GM20000 (cell line): ENCODE measurements at places on chromosomes 4 and X.

GRCh38 chrX:28998609-28999135, 411.4 kb downstream of the IL1RAPL1 start:
- DNase-seq, result no peak

GRCh38 chrX:57445076-57445475, 146.7 kb upstream of the ZXDB start:
- no peak for DNase-seq

- DNase-seq, result no peak
These were observed 664.3 kb downstream of the RPA4 start for GRCh38 chrX:97547877-97548578.

- DNase-seq, result no peak
These were observed 14.1 kb downstream of the NSG1 start for GRCh38 chr4:4401036-4401435.

DNA sequence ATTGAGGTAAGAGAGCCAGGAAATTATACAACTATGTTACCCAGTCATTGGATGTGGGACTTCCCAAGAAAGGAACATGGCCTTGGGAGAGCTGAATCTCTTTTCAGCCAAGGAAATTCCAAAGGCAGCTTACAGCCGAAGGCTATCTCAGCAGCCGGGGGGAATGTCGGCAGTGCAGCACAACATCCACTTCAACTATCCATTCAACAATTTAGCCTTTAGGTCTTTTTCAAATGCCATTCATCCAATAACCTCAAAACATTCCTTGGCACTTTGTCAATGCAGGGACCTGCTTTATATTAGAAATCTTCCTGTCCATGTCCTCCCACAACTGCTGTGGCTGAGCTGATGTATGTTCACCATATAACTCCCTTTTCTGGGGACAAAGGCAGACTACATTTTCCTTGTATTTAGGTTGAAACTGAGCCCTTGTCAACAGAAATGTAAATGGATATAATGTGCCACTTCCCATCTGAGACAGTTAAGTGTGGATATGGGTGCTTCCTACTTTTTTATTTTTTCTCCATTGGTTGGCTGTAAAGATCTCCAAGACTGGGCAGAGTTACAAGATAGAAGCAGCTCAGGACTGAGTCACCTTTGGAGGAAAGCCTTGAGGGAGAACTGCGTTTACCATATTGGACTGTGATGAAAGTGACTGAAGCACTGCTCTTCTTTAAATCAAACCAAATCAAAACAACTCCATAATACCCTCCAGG, 94.8 kb downstream of the GPRIN3 start:
- no peak for DNase-seq

DNA sequence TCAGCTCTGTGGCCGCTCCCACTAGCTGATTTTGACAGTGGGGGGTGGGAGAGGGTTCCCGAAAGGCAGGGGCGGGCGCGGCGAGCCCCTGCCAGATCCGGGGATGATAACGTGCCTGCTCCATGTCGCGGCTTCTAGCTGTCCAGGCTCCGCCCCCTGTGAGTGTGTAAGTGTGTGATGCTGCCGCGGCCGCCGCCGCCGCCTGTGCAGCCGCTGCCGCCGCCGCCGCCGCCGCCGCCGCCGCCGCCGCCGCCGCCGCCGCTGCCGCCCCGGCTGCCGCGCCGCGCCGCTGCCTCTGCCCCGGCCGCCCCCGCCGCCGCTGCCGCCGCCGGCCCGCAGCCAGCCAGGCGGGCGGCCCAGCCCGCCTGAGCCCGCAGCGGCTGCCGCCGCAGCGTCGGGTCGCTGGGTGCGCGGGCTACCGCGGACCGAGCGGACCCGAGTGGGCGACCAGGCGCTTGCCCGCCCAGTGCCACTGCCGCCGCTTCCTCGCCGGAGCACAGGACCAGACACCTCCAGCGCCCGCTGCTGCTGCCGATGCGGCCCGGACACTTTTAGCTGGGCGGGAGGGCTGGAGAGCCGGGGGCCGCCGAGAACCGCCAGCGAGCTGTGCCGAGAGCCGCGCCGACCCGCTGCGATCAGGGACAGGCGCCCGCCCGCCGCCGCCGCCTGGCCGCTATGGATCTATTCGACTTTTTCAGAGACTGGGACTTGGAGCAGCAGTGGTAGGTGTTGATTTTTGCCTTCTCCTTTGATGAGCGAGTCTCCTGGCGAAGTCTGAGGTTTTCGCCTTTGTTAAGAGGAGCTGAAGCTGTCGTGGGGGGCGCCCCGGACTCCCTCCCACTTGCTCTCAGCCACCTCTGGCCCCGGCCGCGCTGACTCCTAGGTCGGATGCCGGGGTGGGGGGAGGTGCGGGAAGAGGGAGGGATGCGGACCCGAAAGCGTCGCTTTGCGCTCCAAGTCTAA, at the start of gene AFF2:
TSS of gene AFF2 (plus strand) at position 195 of the 963 bp plus-strand sequence. CDS start at position 676, 481 bp downstream.
- peak; percentile 33 for DNase-seq

- DNase-seq, result no peak
These were observed 10.7 kb upstream of the HCCS start for GRCh38 chrX:11100281-11101035.

DNA sequence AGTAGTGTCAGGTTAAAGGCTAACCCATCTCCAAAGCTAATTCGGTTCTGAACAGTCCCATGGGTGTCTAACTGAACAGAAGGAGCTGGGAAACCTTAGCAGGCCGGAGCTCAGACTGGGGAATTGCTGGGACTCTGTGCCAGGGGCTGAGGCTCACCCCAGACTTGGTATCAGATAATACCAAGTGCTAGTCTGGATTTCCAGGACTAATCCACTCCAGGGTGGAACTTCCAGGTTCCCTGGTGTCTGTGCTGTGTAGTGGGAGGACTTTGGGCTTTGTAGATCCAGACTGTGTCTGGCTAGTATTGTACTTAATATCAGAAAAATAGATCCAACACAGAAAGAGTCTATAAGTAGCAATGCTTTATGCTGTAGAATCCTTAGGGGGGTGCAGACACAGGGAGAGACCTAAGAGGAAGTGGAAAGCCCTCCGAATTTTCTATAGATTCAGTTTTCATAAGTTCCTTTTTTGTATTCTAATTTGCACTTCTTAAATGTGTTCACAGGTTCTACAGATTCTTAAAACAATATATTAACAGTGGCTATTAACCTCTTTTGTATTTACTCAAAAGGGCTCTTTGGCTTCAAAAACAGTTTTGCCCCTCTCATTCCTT, 4.1 kb downstream of the ZNF827 start:
- DNase-seq, result no peak

GRCh38 chr4:96170198-96170597, 330.3 kb downstream of the PDHA2 start:
- DNase-seq, result no peak

GRCh38 chr4:18441203-18441590, 419.6 kb upstream of the LCORL start:
- no peak for DNase-seq

- peak; percentile 87 for DNase-seq
These were observed at the start of gene PIM2 for GRCh38 chrX:48918643-48919340. PIM2 (minus strand) TSS chrX:48919024; CDS start chrX:48918834, 190 bp downstream.

DNA sequence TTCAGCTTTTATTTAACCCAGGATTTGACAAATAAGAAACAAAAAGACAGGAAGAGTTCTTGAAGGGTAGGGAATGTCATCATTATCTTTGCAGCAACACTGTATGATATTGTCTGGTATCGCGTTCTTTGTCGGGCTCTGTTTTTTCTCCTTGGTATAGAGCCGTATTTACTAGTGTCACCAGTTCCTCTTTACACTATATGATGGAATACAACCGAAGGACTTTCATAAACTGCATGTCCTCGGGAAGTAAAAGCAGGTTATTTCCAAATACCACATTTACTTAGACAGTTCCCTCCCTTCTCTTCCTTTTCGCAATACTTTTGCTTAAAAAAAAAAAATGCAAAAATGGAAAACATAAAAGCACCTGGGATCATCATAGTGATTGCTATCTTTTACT, 96.6 kb upstream of the IL13RA1 start:
- DNase-seq, result no peak

- DNase-seq, result no peak
These were observed 49.5 kb downstream of the ZNF718 start for GRCh38 chr4:173666-174314.

GRCh38 chr4:80035336-80035735, 37.7 kb downstream of the ANTXR2 start:
- no peak for DNase-seq

GRCh38 chr4:76449833-76450232, 14.8 kb downstream of the SHROOM3 start:
- no peak for DNase-seq

GRCh38 chr4:5782829-5783476, 72.0 kb downstream of the EVC start:
- no peak for DNase-seq

DNA sequence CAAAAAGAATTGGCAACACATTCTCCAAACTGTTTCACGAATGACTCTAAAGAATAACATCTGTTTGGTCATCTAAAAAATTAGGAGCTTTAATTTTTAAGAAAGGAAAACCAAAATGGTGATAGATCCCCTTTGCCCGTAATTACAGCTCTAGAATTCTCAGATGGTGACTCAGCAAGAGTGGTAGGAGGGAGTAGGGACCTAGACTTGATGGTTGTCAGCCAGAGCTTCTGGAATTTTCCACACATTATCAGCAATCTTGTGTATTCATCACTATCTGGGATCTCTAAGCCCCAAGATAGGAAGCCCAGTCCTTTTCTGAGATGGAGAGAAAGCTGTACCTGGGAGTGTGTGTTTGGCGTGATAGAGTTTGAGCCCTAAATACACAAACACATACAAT, 103.9 kb upstream of the RAB40AL start:
- DNase-seq, result no peak
